Fibroblast of mammary gland (primary cell): ENCODE measurements at places on chromosomes 11 and 22.

DNA sequence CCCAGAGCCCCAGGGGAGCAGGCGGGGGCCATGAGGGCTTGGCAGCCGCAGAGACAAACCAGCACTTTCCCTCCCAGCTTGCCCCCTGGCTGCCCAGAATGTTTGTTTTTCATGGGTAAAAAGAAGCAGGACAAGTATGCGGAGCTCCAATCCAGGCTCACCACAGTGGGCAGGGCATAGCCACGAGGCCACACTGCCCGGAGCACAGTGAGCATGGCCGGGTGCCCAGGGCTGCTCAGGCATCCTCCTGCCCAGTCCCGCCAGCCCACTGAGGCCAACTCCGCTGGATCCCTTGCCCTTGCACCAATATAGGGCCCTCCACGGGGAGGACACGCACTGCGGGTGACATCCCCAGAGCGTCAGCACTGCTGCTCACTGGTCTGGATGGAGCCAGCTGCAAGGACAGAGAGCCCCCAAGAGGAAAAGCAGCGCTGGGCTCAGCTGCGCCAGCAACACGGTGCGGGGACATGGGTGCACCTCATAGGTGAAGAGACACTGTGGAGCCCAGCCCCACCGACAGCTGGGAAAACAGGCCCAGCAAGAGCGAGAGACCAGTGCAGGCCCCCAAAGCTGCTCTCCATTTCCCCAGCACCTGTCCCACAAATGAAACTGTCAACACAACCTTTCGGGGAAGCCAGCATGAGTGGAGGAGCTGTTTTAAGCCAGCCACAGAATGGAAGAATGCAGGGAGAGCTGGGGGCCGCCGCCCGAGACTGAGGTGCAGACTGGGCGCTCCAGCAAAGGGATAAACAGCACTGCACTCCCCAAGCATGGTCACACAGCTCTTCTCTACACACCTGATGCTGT, 24.8 kb downstream of the ARVCF start:
- no peak for DNase-seq

DNA sequence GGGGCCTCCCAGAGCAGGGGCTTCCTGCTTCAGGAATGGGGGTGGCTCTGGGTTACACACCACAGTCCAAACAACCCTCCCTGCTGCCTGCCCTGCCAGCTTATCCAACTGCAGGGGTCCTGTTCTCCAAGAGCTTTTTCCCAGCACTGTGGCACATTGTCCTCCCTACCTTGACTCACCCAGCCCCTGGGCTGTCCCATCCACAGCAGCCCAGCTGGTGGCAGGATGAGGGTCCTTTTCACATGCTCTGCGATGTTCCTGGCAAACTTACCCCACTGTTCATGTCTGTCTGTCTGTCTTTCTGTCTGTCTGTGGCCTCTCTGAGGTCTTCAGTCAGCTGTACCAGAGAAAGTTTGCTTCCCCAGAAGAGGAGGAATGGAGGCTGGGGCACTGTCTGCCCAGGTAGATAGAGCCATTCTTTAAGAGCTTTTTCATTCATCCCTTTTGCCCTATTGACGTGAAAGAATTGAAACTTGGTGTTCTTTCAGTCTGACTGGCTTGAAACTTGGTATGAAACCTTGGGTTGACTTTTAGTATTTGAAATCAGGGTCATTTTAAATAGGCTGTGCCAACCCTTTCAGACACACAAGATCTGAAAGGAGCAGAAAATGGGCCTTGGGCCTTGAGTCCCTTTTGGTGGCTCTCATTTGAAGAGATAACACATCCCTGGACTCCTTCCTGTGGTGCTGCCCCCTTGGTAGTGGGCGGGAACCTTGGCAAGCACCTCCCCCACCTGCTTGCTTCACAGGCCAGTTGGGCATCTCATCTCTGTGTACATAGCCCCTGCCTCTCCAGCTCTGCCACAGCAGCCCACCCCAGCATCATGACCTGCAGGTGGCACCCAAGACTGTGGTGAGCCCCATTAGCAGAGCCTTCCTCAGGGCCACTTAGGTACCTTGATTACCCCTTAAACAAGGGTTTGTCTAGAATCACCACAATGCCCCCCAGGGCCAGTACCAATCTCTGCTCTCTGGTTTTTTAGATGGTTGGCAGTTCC, 74.6 kb upstream of the SUSD2 start:
- peak; percentile 14 for DNase-seq

DNA sequence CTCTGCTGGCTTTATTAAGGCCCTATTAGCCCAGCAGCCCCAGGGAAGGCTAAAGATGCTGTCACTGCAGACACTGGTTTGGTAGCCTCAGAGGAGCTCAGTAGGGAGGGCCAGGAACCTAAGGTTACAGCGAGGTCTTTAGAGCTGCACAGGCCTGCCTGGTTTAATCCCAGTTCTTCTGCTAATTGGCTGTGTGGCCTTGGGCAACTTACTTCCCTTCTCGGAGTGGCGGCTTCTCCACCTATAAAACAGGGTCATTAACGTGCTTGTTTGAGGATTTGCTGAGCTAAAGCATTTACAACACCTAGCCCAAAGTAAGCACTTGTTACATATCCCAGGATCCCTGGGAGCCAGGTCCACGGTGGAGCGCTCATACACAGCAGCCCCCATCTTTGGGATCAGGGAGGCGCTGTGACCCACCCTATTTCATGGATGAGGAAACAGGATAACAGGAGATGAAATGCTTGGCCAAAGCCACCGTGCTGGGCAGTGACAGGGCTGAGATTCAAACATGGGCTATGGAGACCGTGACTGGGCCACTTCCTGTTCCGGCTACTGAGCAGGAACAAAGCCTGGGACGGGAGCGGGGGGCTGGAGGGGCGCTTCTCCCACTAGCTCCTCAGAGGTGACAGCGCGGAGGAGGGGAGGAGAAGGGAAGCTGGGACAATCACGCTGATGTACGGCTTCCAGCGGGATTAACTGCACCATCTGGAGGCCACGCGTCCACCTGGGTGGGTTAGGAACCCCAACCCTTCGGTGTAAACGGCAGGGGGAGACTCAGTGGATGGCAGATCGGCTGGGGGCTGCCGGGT, 61.5 kb downstream of the IGLL1 start:
- no peak for DNase-seq

- DNase-seq, result no peak
Measured at GRCh38 chr22:43253839-43254238, 66.9 kb upstream of the TTLL12 start.

- DNase-seq, result no peak
Measured at GRCh38 chr11:16012125-16012751, 344.1 kb downstream of the SOX6 start.

DNA sequence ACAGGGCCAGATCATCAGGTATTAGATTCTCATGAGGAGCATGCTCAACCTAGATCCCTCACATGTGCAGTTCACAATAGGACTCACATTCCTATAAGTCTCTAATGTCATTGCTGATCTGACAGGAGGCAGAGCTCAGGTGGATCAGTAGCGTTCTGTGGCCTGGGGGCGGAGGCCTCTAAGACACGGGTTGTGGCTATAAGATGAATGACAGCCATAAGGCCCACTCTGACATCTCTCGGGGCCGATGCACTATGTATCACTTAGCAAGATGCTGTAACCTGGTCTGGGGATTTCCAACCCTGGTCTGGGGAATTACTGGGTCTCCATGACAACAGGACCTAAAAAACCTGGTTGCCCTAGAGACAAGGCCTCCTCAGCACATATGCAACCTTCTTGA, 932.7 kb downstream of the TBC1D22A start:
- DNase-seq, result no peak

DNA sequence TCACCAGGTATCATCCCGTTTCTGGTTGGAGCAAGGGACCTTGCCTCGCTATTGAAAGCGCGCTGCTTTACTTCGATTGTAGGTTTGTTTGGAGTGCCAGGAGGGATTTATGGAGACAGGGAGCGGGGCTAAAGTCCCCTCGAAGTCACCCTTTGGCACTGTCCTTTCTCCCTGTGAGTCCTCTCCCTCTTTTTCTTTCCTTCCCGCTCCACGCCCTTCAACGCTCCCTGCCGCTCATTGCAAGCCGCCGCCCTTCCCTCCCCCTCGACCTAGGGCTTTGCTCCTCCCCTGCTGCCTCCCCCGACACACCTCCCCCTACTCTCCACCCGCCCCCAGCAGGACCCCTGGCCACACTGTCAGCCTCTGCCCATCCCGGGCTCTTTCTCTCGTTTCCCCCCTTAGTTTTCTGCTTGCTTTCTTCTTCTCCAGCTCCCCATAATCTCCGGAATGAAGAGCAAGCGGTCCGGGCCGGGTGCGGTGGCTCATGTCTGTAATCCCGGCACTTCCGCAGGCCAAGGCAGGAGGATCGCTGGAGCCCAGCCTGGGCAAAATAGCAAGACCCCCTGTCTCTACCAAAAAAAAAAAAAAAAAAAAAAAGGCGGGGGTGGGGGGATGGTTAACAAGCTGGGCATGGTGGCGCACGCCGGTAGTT, 41.0 kb downstream of the AHNAK start:
- no peak for DNase-seq

GRCh38 chr22:36911887-36912661, 1.4 kb upstream of the CSF2RB start:
- no peak for DNase-seq

DNA sequence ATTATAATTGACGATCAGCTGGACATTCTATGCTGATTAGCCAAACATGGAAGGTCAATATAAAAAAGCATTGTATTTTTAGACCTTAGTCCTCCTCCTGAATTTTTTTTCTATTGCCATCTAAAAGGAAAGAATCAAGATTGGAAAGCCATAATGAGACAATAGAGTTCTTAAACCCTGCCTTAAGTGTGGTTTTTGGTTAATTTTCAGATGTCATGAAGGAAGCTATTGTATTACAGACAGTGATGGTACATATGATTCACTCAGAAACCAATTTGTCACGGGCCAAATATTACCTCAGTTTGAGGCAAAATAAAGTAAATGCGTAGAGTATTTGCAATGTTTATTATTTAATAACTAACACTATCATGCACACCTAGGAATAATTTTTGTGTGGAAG, 1164.0 kb upstream of the RAG2 start:
- DNase-seq, result no peak

DNA sequence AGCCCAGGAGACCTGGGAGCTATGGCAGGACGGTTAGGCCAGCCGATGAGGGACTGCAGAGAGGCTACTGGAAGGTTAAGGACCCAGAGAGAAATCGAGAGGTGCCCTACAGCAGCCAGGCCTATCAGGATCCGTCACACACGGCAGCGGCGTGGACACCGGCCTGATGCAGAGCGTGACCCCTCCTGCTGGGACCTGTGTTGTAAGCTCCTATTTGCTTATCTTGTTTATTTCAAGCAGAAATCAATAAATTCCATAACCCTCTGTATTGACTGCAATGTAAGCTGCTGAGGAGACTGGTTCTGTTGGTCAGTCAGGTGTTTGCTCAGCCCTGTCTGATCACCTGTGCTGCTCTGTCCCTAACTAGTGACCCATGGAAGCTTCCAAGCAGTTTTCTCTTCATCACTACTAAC, 39.9 kb downstream of the PPP2R1B start:
- DNase-seq, result no peak

DNA sequence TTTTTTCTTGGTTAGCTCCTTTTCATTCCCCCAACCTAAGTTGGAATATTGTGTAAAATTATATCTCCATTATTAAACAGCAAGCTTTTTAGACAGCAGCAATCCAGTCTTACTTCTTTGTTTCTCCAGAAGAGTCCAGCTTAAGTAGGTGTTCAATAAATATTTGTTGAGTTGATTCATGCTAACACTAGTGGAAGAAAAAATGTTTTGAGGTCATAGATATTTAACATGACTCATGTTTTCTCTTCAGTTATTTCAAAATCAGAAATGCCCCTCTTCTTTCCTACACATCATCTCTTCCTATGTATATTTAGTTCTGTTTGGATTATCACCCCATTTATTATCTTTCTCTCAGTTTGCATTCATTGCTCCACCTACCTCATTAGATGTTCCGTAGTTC, 20.3 kb downstream of the CCDC83 start:
- peak; percentile 72 for DNase-seq

GRCh38 chr11:126607776-126608541, 252.5 kb downstream of the ST3GAL4 start:
- no peak for DNase-seq

GRCh38 chr11:19647816-19648215, 64.8 kb upstream of the NAV2 start:
- no peak for DNase-seq

DNA sequence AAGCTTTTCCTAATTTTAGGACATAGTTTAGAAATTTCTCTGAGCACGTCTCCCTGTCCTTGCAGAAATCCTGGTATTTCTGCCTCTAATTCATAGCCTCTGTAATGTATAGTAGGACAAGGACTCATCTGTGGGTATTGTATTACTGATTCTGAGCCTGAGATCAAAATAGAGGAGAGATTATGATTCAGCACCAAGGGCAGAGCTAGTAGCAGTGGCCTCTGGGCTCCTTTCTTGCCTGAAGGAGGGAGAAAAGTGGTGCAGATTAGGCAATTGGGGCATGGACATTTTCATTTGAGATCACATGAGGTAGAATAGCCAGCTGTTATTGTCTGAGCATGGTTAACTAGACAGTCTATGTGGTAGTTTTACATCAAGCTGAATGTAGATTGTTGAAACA, 2.8 kb downstream of the MADD start:
- peak; percentile 17 for DNase-seq

- no peak for DNase-seq
Measured at GRCh38 chr11:35937700-35938099, 6.2 kb upstream of the LDLRAD3 start.

- no peak for DNase-seq
Measured at GRCh38 chr22:25386538-25386884, 167.1 kb downstream of the CRYBB2 start.

DNA sequence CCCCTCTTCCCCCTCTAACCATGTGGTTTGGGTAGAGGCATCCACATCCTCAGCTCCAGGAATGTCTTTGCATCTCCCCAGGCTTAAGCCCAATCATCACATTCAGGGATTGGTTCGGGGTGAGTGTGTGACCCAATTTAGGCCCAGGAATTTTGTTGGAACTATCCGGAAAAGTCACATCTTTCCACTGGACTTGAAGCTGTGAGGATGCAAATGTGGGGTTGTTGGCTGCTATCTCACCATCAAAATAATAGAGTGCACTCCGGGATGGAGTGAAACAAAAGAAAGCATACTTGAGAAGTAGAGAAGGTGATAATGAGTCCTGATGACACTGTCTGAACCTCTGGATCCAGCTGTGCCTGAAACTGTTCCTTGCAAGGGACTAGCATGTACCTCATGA, 33.8 kb upstream of the OLFML1 start:
- no peak for DNase-seq

DNA sequence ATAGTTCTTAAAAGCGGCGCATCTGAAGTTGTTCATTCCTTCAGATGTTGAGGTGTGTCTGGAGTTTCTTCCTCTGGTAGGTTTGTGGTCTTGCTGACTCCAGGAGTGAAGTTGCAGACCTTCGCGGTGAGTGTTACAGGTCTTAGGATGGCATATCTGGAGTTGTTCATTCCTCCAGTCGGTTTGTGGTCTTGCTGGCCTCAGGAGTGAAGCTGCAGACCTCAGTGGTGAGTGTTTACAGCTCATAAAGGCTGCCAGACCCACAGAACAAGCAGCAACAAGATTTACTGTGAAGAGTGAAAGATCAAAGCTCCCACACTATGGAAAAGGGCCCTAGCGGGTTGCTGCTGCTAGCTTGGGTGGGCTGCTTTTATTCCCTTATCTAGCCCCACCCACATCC, 201.7 kb upstream of the PDGFD start:
- no peak for DNase-seq

GRCh38 chr22:26443901-26444690, 15.0 kb downstream of the ASPHD2 start:
- no peak for DNase-seq

GRCh38 chr11:34570584-34570983, 50.3 kb upstream of the EHF start:
- DNase-seq, result peak; percentile 47

GRCh38 chr11:134589129-134589528, 177.1 kb upstream of the B3GAT1 start:
- DNase-seq, result no peak

- DNase-seq, result peak; percentile 23
Measured at GRCh38 chr11:128171506-128171905, 415.9 kb downstream of the ETS1 start.
